Adrenal gland (tissue), 19 donors: ENCODE measurements at places on chromosomes 1 and 21. TPM values are rescaled to one million over a fixed set of nuclear protein-coding genes. Genes with fewer than 3 reads are reported as not detected.

DMBX1 gene
- not detected for total RNA-seq

KPRP gene
- not detected for total RNA-seq

TMEM82 gene
- total RNA-seq, result not detected

SH2D2A gene
- total RNA-seq, result not detected

SPRR2E gene
- total RNA-seq, result not detected

DRAXIN gene
- total RNA-seq, result not detected

SPRR1B gene
- not detected for total RNA-seq

CRYZ gene
- 69.0 TPM for total RNA-seq

MX2 gene
- total RNA-seq, result 5.3 TPM

MCOLN3 gene
- total RNA-seq, result 12.6 TPM

KANK4 gene
- total RNA-seq, result 0.14 TPM

KRTAP12-2 gene
- total RNA-seq, result not detected

PLA2G2D gene
- total RNA-seq, result not detected
